ENCODE measurements at places on chromosomes 6 and 20.

DNA sequence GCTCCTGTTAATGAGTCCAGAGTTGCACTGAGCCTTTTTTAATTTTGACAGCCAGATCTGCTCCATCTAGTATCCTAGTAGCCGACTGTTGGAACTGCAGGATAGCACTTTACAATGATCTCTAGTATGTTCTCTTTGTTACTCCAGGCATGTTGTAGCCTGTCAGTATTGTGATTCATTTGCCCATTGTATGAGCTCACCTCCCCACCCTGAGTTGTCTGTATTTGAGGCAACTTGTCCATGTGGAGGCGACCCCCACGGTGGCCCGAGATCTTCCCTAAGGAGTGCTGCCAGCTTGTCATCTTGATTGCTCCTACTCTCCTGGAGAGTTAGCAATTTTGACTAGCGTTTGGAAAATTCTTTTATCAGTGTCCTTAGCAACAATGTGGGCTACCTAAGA is 67.2 kb downstream of the DHX35 start:
- DNase-seq, result no peak

DNA sequence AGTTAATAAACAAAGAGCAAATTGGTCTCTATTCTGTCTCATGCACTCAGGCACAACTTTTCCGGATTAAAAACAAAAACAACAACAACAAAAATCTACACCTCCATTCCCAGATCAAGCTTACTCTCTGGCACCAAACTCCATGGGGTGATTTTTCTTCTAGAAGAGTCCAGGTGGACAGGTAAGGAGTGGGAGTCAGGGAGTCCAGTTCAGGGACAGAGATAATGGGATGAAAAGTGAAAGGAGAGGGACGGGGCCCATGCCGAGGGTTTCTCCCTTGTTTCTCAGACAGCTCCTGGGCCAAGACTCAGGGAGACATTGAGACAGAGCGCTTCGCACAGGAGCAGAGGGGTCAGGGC is 437 bp upstream of the HLA-A start:
- DNase-seq, result no peak

DNA sequence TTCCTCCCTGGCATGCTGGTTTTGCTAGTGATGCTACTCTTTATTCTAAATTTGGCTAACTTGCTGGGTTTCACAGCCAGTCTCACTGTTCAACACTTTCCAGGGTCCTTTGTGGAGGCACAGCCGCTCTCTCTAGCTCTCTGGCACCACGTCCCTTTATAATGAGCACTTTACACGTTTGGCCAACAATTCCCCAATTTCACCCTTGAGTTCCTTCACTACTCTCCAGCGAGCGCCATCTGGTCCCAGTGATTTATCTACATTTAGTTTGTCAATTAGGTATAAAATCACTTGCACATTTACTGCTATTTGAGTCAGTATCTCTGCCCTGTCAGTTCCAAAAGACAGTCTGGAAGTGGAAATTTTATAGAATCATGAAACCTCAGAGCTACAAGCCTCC is 241.9 kb upstream of the MOCS1 start:
- DNase-seq, result no peak

DNA sequence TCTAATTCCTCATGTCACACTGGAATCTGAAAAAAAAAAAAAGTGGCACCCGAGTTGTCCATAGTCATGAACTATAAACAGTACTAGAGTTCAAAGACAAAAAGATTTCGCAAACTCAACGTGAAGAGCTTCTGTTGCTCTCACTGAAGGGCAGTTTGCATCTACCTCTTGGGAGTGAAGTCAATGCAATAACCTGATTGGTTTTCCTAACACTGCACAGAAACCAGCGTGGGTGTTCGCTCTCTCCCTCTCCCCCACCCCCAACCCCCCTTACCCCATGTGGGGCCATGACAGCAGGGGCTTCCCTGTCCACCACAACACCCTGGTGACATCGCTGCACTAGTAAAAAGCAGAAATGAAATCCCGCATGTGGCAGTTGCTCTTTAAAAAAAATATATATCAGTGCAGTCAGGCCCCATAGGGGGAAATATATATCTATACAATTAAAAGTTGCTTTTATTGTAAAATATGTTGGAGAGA is 66.9 kb downstream of the GMPR start:
- no peak for DNase-seq

GRCh38 chr20:22826306-22827230 is 208.5 kb upstream of the SSTR4 start:
- no peak for DNase-seq

GRCh38 chr20:18428490-18429173 is 38.2 kb downstream of the DZANK1 start:
- DNase-seq, result no peak

- no peak for DNase-seq
Observed at GRCh38 chr6:7242835-7243178, 70.2 kb downstream of the SSR1 start.

GRCh38 chr6:44650947-44651346 is 263.4 kb downstream of the CDC5L start:
- no peak for DNase-seq

- DNase-seq, result no peak
Observed at GRCh38 chr6:75135450-75135849, 70.4 kb downstream of the COL12A1 start.

GRCh38 chr6:158402184-158402583 is 89.9 kb downstream of the TULP4 start:
- no peak for DNase-seq

DNA sequence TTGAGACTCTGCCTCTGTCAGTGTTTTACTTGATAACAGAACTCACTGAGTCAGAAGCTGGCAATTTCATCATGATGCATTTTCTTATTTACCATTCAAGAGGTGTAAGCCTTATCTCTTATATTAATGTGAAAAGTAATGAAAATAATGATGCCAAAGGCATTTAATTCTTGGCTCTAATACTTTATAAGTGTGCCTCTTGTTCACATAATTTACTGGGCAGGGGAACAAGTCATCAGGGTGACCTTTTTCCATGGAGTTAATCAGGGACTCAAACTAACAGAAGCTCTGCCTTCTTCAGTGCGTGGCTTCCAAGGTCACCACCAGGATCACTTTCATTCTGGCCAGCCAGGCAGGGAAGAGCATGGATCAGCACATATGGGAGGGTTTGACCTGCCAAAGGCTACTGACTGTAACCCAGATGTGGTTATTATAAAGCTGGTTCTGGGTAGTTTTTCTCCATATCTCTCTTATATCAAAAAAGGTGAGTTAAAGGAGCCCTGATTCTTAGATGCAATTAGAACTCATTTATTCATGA is 5.2 kb upstream of the PLCB1 start:
- no peak for DNase-seq

- DNase-seq, result no peak
Observed at GRCh38 chr6:135506270-135506997, 8.9 kb upstream of the AHI1 start.

- DNase-seq, result no peak
Observed at GRCh38 chr6:39446909-39447308, 124.4 kb upstream of the KCNK16 start.

DNA sequence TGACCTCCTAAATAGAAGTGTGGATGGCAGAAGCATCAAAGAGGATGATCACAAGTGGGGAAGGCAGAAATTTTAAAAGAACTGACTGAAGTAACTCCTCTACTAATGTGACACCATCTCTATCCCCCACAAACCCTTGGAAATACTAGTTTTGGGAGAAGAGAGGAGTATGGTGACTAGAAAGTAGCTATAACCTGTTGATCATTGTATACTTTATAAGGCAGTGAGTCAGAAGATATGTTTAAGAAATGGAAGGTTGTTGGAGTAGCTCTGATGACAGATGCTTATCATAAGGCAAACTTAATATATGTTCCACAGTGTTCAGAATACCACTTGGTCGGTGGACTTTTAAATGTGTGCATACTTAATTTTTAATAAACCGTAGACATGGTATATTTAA is 116.6 kb downstream of the ZFAND3 start:
- DNase-seq, result no peak

DNA sequence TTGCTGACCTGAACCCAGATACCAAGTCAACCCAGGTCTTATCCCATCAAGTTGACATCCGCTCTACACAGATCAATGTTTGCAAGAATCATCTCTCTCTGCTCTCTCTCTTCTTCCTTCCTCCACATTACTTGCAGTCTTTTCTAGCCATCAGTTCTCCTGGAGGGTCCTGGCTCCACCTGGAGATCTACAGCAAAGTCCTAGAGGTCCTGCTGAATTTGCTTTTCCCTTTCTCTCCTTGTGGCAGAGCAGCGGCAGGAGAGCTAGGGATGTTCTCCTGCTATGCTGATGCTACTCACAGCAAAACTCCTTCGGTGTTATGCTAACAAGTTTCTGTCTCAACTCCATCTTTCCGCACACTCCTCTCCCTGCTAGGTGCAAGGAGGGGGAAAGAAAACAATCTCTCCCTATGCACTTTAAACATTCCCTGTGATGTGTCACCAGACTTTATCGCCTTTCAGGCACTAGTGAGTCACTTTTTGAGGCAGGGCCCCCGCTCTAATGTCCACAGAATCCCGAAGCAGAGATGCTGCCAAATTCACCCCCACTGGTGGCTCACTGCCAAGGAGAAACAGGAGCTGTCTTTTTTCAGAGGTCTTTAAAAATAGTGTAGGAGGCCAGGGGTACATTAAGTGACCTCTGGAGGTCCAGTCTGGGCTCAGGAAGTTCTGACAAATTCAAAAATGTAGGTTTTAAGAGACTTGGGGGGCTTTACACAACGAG is 62.6 kb downstream of the FAM50B start:
- no peak for DNase-seq

GRCh38 chr6:70310063-70310694 is 7.3 kb upstream of the COL9A1 start:
- DNase-seq, result no peak

- no peak for DNase-seq
Observed at GRCh38 chr20:35181731-35182130, 9.9 kb downstream of the PROCR start.

DNA sequence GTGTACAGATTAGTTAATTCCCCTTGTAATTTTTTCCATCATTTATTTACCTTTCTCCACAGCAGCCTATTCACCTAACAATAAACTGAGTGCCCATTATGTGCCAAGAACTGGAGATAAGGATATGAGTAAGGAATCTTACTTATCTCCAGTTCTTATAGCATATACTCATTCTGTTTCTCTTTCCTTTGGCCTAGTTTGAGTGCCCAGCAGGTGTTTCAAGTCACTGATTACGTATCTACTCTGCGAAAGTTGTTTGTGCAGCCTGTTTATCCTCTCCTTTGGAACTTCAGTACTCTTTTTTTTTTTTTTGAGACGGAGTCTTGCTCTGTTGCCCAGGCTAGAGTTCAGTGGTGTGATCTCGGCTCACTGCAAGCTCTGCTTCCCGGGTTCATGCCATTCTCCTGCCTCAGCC is 17.3 kb upstream of the POU5F1 start:
- DNase-seq, result no peak

- DNase-seq, result no peak
Observed at GRCh38 chr20:51023617-51024155, 779 bp upstream of the KCNG1 start.

GRCh38 chr20:23625236-23625964 is 12.4 kb downstream of the CST3 start:
- no peak for DNase-seq

- no peak for DNase-seq
Observed at GRCh38 chr6:109660526-109661320, 30.3 kb downstream of the AK9 start.

GRCh38 chr20:40963505-40963845 is 65.1 kb upstream of the TOP1 start:
- DNase-seq, result no peak

DNA sequence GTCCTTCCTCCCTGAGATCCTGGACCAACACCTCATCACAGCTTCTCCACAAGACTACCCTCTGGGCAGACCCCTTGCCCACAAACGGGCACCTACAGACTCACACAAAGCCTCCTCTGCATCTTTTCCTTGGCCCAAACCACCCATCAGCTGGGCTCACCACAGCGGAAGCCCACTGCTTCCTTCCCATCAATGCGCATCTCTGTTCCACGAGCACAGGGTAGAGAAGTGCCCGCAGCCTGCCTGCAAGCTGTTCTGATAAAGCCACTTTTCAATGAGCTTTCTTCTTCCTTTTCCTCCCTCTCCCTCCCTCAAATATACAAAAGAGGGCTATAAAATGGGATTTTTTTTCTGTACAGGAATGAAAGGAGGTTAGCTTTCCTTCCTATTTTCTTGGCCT is 111.2 kb downstream of the NFATC2 start:
- DNase-seq, result no peak

DNA sequence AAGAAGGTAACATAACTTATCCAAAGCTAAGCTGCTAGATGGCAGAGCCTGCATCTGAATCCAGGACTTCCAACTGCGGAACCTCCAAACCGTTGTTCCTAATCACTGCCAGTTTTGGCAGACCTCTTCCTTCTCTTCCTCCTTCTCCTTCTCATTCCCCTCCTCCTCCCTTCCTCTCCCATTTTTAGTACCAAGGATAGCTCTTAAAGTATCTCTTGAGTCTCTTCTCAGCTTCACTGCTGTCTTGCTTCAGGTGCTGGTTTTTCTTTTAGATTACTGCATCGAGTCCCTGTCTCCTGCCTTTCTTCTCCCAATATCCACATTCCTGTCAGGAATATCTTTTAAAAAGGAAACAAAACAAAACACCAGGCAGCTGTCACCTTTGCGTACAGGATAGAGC is 77.1 kb downstream of the CDYL start:
- DNase-seq, result no peak

DNA sequence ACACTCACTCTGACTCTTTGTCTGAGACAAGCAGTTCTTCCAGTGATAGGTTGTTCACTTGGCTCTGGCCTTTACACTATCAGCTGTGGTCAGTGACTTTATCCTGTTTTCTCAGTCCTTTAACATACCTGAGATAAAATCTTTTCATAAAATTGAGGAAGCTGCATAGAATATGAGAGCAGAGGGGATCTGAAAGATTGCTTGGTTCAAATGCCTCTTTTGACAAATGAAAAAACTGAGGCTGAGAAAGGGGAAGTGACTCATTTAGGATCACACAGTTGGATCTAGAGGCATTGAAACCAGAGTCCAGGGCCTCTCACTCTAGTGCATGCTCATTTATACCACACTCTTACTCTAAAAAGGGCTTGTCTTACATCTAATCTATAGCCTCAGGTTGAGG is 277.0 kb upstream of the TBX18 start:
- DNase-seq, result no peak

DNA sequence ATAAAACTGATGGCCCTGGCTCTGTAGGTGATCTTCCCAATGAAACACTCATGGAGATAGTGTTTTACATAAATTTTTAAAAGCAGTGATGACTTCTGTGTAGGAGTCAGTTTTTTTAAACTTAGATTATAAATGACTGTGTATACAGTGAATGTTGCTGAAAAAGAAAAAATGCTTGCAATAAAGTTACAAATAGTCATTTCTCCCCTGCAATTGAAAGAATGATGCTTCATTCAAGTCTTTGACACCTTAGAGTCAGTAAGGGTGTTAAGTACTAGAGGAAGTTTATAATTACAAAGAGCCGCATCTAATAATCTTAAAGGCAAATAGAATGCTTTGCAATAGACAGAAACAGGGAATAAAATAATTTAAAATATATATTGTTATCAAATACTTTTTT is 27.6 kb downstream of the ZNF292 start:
- DNase-seq, result no peak

GRCh38 chr6:1255636-1256365 is 56.1 kb upstream of the FOXQ1 start:
- DNase-seq, result no peak
